ENCODE measurements at places on chromosomes 1 and 21.

DNA sequence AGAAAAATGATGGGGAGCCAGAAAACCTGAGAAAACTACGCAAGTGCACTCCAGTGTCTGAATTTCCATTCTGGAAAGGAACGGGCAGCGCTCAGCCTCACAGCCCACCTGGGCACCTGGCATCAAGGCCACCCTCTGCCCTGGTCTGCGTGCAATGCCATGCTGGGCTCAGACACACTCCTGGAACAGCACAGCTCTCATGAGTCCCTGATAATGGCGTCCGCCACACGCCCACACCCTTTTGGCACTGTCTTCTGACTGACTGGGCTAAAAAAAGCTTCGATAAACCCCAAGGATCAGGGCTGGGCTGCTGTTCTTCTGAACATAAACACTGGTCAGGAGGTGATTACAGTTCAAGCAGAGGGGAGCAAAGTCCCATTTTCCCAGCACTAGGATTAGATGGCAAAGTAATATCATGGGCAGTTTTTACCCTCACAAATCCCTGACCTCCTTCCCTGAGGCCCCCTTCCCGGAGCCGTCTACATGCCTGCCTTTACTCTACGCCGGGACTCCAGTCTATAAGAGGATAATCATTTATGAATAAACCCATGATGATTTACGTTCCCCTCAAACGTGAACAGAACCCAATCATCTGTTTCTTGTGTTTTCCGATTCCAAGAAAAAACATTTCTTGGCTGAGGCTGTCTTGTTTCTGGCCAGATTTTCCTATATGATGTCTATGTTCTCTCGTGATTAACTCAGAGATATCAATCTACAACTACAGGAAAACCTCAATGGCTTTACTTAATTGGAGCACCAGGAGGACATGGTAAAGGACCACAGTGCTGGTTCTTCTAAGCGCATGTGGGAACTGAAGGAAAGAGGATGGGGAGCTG, 22.6 kb downstream of the RCAN1 start:
- peak; percentile 54 for DNase-seq

GRCh38 chr1:197948926-197949899, 32.0 kb downstream of the LHX9 start:
- DNase-seq, result no peak

DNA sequence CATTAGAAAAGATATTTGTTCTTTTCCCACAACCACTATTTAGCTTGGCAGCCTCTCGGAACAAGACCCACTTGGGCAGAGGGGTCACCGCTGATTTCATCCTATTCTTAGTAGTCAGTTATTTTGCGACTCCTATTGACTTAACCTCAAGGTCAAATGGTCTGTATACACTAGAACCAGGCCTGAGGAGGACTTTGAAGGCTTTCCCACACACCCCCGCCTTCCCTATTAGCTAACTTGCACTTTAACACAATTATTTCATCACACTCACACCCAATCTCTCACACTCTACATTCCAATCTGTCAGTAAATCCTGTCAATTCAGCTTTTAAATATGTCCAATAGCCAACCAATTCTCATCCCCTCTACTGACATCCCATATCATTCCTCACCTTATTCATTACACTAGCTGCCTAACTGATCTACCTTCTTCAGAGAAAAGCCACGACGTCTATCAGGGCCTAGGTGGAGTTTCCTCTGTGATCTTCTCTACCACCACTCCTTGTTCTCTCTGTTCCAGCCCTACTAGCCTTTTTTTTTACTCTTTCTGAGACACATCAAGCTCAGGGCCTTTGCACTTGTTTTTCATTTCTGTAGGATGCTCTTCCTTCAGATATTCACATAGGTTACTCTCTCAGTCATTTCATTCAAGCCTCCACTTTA, 1.0 kb upstream of the NIBAN1 start:
- no peak for DNase-seq

GRCh38 chr1:100530880-100531487, 7.0 kb upstream of the GPR88 start:
- DNase-seq, result no peak

DNA sequence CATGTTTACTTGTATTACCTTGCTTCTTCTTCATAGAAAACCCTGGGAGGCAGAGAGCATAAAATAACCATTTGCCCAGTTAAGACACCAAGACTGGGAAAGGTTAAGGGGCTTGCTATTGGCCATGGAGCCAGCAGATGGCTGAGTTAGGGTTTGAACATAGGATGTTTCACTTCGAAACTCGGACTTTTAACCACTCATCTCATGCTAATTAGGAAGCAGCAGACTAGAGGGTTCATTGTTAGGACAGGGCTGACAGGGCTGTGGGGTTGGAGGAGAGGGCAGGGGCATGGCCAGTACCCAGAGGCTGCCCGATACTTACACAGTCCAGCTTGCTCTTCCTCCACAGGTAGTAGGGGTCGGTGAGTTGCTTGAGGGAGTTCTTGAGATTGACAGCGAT, 17.0 kb downstream of the SLC26A9 start:
- no peak for DNase-seq

DNA sequence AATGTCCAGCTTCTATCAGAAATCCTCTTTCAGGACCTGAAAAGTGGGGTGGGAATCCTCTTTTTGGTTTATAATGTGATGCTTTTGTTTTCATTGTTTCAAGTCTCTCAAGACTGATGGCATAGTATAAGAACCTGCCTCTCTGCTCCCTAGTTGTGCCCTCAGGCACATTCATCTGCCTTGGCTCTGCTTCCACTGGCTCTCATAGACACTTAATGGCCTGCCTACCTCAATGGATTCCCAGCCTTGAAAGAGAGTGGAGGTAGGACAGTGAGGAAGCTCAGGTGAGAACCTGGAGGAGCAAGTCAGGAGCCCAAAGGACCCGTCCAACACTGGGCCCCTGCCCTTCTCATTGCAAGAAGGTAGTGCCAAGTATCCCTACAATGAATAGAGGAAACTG, 4.8 kb downstream of the TTLL7 start:
- DNase-seq, result no peak

DNA sequence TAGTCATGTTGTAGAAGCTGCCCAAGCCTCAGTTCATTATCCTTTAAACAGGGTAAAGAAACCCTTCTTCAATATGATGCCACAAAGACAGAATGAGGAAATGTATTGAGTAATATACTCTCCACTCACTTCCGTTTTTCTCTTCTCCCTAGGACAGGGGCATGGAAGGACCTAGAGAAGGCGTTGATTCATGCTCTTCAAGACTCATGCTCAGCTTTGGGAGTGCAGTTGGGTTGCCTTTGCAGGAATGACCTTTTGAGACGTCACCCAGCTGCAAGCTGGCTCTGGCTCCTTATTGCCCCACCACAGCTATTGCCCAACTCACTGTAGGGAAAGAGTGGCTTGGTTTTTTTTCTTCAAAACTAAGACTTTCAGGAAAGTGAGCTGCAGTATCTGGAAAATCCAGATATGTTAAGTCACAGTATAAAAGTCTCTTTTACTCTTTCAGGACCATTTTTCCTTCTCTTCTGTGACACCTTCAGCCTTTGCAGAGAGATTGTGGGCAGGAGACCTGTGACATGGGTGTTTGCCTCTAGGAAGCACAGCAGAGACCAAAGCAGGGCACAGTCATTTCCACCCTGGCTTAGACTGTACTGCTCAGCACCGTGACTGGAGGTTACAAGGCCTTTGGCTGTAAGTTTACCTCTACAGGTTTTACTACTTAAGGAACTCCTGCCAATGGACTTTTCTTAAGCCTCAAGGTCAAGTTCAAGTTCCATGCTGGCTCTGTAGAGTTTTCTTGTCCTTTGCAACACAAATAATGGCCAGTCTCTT, 39.5 kb downstream of the XCL2 start:
- DNase-seq, result no peak

DNA sequence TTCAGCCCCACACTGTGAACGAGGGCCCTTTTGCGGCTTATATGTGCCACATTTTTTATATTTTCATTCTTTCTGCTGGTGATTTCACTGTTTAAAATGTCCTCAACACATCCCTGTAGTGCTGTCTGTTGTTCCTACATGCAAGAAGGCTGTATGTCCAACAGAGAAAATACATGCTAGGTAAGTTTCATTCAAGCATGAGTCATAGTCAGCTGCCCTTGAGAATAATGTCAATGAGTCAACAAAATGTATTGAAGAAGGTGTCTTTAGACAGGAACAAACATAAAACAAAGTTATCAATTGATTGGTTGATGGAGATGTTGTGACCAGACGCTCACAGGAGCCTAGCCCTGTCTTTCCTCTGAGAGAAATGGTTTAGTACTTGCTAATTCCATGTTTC, 553.4 kb downstream of the PLPP3 start:
- peak; percentile 22 for DNase-seq

- DNase-seq, result no peak
These were observed 10.1 kb upstream of the SAMD11 start for GRCh38 chr1:913491-914130.

- no peak for DNase-seq
These were observed 49.8 kb upstream of the PAX7 start for GRCh38 chr1:18580691-18581419.

GRCh38 chr21:33325222-33326067, 675 bp downstream of the IFNAR1 start:
- DNase-seq, result peak; percentile 70

- DNase-seq, result no peak
These were observed 4.5 kb downstream of the PRELP start for GRCh38 chr1:203480084-203480483.

DNA sequence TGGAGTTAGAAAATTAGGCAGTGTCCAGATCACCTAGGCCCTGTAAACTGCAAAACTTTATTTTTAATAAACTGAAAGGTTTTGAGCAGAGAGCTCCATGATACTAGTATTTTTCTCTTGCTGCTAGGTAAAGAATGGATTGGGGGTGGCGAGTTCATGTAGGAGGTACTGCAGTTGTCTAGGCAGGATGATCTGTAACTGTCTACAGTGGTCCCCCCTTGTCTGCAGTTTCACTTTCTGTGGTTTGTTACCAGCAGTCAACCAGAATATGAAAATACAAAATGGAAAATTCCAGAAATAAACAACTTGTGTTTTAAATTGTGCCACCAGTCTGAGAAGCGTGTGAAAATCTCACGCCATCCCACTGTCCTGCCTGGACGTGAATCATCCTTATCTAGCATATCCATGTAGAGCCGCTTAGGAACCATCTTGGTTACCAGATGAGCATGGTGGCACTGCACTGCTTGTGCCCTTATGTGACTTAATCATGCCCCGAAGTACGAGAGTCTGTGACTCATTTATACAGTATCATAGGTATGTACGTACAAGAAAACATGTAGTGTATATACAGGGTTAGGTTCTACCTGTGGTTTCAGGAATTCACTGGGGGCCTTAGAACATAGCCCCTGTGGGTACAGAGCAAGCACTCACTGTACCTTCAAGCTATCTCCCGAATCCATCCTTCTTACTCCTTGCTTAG, 94.2 kb downstream of the AHCTF1 start:
- no peak for DNase-seq

- DNase-seq, result no peak
These were observed 1.5 kb downstream of the SHISA4 start for GRCh38 chr1:201890223-201890622.

DNA sequence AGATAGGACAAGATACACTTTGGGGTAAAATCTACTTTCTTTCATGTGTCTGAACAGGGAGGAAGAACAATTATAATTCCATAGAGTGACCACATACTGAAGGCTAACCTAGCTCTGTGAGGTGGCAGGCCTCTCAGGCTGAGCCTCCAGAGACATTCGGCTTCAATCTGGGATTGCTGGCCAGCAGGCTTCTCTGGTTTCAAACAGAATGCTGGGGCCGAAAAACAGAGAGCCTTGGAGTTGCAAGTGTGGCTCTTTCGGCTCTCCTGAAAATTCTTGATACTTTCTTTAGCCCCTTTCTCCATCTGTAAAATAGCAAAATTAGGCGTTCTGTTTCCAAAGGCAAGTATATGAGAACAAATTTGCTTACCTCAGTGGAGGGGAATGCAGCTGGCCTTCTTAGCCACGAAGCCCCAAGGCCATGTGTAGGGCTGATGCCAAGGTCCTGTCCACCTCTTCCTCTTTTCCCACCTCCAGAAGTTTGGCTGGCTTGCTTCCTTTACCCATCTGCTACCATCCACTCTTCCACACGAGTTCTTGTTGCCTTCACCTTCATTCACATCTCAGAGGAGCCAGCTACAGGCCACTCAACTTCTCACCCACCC, 30.0 kb upstream of the UBE2U start:
- no peak for DNase-seq

- DNase-seq, result no peak
These were observed 100.5 kb upstream of the ZBTB40 start for GRCh38 chr1:22350924-22351767.

- peak; percentile 71 for DNase-seq
These were observed 26.6 kb upstream of the HPDL start for GRCh38 chr1:45299981-45300668.

DNA sequence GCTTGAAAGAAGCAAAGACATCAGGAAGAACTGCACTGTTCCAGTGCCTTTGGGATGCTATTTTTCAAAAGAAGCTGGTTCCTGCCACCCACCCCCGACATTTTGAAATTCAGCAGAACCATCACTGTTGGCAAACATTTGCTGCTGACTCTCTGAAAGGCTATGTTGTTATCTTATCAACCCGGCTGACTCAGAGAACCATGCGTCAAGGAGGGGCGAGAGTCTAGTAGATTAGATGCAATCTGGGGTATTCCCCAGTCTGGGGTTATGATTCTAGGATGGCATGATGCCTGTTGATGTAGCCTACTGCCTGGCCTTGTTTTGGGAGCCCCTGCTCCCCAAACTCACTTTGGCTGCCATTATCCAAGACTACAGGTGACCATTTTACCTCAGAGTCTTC, 267.8 kb upstream of the RUNX1 start:
- no peak for DNase-seq

DNA sequence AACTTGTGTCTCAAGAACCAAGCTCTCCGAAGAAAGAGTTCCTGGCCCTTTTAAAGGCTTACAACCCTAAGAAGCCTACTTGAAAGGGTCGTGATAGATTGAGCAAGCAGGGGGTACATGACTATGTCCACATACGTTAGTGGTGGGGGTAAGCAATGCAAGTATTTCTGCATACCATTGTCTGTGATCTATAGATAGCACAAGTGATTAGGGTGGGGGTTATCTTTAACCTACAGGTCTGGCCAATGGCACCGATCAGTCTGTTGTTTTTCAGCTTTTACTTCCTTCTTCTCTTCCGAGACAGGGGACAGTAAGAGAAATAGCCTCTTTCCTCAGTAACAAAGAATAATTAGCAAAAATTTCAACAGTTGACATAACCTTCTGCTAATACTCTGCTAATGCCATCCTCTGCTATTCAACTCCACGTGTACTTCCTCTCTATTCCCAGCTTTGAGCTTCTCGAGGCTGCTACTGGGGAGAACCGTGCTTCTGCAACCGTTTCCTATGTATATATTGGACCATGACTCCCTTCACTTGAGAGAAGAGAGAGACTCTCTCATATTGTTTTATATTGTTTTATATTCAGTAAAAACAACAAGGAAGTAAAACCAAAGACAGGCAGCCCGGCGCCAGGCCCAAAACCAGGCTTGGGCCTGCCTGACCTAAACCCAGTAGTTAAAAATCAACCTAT, 727.7 kb upstream of the NCAM2 start:
- DNase-seq, result no peak

DNA sequence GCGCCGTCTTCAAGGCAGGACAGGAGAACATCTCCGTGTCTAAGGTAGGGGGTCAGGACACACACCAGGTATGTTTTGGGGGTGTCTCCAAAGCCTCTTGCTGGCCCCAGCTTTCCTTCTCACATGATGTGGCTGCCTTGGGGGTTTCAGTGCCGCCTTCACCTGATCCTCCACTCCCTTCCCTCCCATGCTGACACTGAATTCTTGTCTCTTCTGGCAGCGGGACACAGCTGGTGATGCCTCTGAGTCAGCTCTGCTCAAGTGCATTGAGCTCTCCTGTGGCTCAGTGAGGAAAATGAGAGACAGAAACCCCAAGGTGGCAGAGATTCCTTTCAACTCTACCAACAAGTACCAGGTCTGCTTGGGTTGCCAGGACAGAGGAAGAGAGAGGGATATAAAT, 13.5 kb downstream of the ATP1A2 start:
- DNase-seq, result no peak
